ENCODE measurements at places on chromosomes 1 and 21.
A peak's percentile ranks its signal among the peaks of the same experiment; 100 is the strongest.

- no peak for DNase-seq
These were observed 53.5 kb upstream of the SLC22A15 start for GRCh38 chr1:115922801-115923200.

GRCh38 chr1:53328009-53328461 is at the start of gene LRP8:
LRP8 (minus strand) TSS chr1:53328070; CDS start chr1:53327912, 158 bp downstream.
- peak; percentile 83 for DNase-seq

DNA sequence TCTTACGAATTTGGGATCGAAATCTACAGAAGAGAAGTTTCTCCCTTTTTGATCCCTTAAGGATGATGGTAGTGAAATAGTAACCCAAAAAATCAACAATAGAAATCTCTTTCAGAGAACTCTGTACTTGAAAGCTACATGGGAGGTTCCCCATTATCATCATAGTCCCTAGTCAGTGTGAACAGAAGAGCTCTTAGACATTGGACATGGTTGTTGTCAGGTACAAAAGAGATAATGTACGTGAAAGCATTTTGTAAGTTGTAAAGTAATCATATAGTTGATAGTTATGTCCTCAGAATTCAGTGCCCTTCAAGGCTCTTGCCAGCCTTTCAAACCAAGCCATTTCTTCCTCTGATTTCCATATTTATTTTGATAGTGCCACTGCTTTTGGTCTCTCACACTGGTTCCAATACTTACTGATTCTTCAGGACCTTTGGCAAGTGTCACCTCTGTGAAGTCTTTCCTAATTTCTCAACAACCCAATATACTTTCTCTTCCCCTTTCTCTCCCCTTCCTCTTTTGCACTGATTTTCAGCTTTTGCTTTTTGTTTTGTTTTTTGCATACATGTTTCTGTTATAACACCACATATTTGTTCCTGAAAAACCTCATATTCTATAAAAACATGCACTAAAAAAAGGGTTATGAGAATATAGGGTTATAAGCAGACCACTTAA is 22.4 kb downstream of the VPS45 start:
- no peak for DNase-seq

GRCh38 chr1:41144285-41144684 is 97.8 kb downstream of the SCMH1 start:
- no peak for DNase-seq

- DNase-seq = no peak
These were observed 11.3 kb downstream of the RPAP2 start for GRCh38 chr1:92310185-92310597.

- no peak for DNase-seq
These were observed 18.6 kb upstream of the MAPKAPK2 start for GRCh38 chr1:206666031-206666561.

GRCh38 chr1:64933296-64934070 is 32.9 kb downstream of the JAK1 start:
- no peak for DNase-seq

DNA sequence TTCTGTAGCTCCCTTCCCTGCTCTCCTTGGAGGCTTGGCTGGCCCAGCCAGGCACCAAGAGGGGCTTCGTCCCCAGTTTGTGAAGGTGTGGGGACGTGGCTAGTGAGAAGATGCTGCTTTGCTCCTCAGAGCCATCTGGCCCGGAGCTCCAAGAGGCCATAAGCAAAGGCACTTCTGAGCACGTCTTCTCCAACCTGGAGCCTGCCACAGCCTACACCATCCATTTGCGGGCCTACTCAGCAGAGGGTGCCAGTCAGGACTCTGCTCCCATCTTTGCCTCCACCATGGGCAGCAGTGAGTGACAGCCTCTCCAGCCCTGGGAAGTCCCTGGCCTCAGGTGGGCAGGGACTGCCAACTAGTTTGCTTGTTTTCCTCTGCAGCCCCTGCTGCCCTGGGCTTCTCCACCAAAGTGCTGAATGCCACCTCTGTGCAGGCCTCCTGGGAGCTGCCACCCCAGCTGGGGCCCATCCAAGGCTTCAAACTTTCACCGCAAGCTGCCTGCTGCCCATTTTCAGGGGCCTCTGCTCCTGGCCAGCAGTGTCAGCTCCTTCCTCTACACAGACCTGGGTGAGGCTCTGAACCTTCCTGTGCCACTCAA is 25.9 kb downstream of the SLC27A3 start:
- DNase-seq = no peak

DNA sequence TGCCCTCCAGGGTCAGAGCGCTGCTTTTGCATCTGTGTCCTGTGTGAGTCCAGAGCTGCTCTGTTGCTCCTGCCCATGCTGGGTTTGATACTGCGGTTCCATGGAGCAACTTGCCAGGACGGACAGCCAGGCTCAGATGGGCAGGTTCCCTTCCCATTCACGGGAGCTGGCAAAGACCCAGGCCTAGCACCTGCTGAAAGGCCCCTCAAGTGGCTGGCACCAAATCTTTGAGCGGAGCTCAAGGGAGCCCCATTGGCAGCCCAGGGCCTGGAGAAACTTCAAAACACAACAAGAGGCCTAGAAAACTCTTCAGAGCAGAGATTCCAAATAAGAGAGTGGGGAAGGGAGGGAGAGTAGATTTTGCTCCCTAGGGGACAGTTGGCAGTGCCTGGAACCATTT is 97.2 kb downstream of the ACTL8 start:
- DNase-seq = no peak

DNA sequence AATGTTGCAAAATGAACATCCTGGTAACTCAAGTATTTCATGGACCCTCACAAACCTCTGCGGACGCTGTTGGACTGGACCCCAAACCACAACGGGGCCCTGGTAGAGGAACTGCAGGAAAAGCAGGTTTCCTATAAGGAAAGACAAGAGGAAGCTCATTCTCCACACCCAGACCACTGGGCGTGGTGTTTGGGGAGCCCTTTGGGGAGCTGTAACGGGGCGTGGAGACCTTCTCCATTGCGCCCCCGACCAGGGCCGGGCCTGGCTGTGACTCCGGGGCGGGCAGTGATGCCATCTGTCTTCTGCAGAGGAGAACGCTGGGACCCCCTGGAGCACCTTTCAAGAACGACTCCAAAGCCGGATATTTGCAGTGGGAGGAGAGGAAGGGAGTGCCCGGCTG is 30.0 kb upstream of the AGPAT3 start:
- DNase-seq = no peak

- DNase-seq = no peak
These were observed 1.8 kb upstream of the SLC50A1 start for GRCh38 chr1:155133799-155134281.

GRCh38 chr1:52632732-52633290 is at the start of gene SHISAL2A:
SHISAL2A (plus strand) TSS chr1:52633168; CDS start chr1:52633494, 326 bp downstream.
- DNase-seq = peak; percentile 50

DNA sequence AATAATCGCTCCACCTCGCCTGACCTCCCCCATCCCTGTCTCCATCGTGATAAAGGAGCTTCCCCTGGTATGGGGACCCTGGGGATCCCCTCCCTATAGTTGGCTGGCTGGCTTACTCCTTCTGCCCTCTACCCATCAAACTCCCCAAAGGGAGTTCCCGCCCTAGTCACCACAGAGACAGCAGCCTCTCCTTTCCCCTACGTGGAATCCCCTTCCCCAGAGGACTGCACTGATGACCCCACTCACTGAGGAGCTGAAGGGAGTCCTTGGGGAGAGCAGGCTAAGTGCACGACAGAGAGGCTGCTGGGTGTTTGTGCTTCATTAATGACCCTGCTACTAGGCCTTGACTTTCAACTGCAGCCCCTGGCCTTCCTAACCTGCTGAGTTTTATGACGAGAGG is 1.9 kb downstream of the CADM3 start:
- no peak for DNase-seq

- DNase-seq = no peak
These were observed 126.1 kb downstream of the CDC42BPA start for GRCh38 chr1:227192163-227192562.

GRCh38 chr1:159953536-159954515 is at the start of gene SLAMF9:
SLAMF9 (minus strand) TSS chr1:159954237; CDS start chr1:159954137, 100 bp downstream.
- DNase-seq = no peak

DNA sequence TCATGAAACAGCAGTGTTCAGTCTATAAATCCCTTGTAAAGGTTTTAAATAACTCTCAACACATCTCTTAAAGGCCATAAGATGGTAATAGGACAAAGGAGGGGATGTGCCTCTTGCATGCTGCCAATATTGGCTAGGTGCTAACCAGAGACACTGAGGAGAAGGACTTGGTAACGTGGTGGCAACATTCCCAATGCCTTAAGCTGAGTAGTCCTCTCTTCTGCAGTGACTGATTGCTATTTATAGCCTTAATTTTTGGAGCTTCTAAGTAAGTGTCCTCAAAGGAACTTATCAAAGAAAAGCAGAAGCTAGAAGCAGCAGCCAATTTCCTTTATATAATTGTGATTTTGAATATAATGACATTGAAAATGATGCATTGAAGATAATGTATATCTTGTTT is 63.0 kb downstream of the DPT start:
- no peak for DNase-seq

DNA sequence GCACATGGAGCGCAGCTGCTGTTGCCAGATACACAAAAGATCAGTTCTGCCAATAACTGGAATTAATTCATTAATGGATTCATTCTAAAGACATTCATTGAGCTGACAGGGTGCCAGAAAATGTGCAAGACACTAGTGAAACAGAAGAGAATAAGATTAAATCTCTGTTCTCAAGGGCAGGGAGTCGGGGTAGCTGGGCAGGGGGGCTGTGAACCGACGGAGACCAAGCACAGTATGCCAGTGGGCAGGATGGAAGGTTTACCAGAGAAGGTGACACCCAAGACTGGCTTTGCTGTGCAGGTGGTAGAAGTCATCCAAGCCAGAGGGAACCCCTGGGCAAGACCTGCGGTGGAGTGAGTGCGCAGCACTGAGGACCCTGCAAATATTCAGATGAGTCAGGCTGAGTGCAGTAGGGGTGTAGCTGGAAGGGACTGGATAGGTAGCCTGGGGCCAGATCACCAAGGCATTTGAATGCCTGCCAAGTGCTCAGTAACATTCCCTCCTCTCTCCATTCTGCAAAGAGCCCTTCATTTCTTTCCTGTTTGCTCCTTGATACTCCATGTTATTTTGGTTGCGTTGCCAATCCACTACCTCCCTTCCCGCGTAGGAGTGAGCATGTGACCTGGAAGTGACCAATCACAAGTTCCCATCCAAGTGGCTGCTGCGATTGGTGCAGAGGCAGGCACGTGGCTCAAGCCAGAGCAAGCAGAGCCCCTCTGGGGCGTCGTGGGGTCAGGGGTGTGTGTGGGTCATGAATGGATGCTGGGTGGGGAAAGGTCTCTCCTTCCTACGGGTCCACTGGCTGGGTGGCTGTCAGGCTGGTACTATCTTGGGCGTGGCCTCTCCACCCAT is 413.1 kb downstream of the PTPRU start:
- no peak for DNase-seq

DNA sequence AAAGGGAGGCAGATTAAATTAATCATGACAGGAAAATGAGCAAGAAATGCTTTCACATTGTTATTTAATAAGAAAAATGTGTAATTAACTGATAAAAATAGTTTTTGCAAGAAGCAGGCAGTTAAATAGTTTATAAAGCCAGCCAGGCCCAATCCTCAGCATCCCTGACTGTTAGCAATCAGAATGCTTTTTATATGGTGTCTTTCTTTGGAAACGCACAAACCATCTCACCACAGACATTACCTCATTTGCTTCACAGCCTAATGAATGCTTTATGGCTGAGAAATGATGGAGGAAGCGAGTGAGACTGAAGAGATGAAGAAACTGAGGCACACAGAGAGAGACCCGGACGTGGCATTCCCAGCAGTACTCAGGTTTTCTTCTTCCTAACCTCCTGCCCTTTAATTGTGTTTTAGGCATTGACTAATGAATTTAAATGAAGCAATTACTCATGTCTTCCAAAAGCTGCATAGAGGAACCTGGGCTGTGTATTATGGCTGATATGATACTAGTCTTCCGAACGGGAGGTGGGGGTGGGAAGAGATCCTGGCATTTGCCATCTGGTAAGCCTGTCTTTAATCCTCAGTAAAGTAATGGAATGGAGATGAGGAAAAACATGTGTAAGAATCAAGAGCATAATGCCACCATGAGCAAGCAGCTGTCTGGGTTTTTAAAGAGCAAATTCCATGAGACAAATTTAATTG is 116.1 kb upstream of the LMO4 start:
- no peak for DNase-seq

GRCh38 chr21:38083535-38083934 is 167.3 kb upstream of the KCNJ6 start:
- no peak for DNase-seq

- no peak for DNase-seq
These were observed 57.1 kb upstream of the ATP1B1 start for GRCh38 chr1:169049258-169049938.

DNA sequence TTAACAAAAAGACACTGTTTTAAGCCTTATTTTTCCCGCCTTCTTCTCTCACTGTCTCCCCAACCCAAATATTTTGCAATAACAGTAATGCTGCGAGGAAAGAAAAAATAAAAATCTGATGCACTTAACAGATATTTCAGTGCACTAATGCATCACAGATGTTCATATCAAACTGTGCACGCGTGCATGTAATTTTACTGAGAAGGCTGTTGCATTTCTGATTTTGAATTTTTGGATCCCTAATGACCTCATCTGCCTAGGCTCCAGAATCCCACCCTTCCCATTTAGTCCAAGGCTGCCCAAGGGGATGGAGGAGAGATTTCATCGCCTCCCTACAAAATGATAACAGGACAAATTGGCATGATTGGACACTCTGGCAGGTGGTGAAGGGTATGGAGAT is 5.5 kb downstream of the TRABD2B start:
- DNase-seq = no peak

- DNase-seq = no peak
These were observed 1252.1 kb upstream of the ADGRL4 start for GRCh38 chr1:80258659-80259058.

DNA sequence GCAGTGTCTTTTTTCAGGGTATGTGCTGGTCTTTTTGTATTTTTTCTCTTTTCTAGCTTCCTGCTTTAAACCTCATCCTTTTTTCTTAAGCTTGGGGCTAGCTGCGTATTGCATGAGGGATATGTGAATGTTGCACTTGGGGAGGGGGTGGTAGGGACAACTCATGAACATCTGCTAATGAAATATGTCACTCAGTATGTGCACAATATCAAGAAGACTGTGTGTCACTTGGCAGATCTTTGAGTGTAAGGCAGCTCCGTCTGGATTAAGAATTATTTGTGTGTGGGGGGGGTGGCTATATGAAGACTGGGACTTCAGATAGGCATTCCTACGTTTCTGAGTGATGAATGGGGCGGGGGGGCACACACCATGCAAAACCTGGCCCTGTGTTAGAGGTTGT is 170.4 kb upstream of the CACNA1E start:
- no peak for DNase-seq

DNA sequence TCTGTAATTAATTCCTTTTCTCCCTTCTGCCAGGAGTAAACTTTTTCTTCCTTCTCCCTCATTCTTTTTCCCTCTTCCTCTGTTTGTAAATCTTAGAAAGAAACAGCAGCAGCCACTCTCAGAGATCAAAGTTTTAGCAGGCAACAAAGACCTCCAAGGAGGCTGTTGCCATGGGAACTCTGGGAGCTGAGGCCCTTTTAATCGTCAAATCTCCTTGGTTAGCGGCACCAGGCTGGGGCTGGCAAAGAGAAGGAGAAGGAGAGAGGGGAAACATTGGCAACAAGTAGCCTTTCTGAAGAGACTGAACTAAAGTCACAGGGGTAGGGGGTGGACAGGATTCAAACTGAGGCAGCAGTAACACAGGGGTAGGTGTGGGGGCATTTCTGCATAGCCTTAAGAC is 25.2 kb downstream of the ILDR2 start:
- no peak for DNase-seq
